ENCODE measurements at places on chromosomes 4 and X.

DNA sequence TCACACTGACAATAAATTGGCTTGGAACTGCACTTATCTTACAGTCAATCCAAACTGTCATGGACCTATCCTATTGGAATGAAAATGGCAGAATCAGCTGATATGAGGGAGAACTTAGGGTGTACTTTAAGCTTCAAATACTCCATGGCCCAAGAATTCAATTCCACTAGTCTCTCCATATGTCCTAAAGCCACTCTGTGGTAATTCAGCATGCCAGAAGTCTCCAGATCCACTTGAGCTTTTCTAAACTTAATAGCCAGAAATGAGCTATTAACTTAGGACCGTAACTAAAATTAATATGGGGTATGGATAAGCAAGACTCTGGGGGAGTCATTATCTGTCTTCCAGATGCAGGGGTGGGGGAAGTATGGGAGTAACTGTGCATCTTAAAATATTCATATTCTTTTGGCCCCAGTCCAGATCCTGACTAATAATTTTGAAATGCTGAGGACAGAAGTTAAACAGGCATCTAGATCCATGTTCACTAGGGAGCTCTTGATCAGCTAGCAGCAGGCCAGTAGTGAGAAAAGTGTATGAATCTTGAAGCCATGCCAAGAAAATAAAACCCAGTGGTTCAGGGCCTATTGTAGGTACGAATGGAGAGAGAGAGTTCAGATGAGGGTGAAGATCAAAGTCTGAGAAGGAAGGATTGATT, 167.6 kb downstream of the DKK2 start:
- no peak for DNase-seq

GRCh38 chrX:43707812-43708548, 51.9 kb downstream of the MAOA start:
- no peak for DNase-seq

DNA sequence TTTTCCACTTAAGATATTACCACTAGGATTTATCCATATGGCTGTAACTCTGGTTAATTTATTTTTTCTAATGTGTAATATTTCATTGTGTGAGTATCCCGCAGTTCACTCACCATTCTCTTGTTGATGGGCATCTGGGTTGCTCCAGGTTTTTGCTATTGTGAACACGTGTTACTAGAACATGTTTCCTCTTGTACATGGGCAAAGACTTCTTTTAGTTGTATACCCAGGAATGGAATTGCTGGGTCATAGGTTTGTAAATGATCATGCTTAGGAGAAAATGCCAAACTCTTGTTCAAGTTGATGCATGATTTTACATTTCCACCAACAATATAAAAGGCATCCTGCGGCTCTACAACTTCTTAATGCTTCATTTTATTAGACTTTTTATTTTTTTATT, 26.8 kb downstream of the SYNPO2 start:
- no peak for DNase-seq

- no peak for DNase-seq
Measured at GRCh38 chrX:40684092-40684491, 36.7 kb upstream of the CXorf38 start.

GRCh38 chrX:23616361-23616760, 50.9 kb upstream of the PRDX4 start:
- no peak for DNase-seq

DNA sequence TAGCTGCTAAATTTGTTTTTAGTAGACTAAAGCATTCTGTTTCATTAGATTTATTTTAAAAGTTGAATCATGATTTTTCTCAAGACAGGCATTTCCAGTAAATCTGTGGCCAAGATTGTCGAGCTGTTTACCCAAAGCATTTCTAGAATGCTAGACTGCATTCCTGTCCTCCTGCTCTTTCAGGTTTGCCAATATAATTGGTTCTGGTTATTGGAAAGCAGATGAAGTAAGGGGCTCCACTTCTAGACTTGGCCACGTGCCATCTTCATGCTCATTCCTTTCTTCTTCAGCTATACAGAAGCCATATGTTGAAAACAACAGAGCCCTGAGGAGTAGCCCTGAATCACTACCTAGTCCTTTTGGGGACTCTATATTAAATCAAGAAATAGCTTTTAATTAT, 62.5 kb downstream of the PGRMC2 start:
- no peak for DNase-seq

GRCh38 chr4:1052231-1052671, 40.8 kb downstream of the FGFRL1 start:
- DNase-seq = no peak

- DNase-seq = no peak
Measured at GRCh38 chr4:133096972-133097371, 52.1 kb upstream of the PCDH10 start.

DNA sequence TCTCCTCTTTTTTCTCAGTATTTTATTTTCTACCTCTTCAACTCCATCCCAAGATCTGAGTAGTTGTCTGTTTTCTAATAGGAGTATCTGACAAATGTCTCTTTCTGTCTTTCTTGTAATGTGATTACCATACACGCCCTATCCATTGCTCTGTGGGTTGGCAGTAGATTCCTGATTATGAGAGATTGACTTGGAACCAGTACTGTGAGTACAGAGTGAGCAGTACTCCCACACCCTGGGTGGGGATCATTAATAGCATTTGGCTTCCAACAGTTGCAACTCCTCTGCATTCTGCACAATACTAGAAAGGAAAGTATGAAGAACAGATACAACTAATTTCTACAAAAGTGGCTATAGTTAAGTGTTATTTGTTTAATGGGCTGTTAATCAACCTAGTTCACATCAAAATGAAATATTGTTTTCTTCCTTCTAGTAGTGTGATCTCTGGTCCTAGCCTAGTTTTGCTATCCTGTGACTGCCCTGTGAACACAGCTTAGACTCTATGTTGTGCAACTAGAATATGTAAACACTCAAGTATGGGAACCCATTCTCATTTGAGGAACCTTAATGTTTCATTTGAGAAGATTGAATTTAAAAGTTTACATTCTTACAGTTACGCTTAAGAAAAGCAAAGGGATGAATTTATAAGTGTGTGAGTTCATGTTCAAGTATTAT, 112.9 kb downstream of the PTPN13 start:
- DNase-seq = no peak

- DNase-seq = no peak
Measured at GRCh38 chr4:2386717-2387116, 31.7 kb downstream of the ZFYVE28 start.

DNA sequence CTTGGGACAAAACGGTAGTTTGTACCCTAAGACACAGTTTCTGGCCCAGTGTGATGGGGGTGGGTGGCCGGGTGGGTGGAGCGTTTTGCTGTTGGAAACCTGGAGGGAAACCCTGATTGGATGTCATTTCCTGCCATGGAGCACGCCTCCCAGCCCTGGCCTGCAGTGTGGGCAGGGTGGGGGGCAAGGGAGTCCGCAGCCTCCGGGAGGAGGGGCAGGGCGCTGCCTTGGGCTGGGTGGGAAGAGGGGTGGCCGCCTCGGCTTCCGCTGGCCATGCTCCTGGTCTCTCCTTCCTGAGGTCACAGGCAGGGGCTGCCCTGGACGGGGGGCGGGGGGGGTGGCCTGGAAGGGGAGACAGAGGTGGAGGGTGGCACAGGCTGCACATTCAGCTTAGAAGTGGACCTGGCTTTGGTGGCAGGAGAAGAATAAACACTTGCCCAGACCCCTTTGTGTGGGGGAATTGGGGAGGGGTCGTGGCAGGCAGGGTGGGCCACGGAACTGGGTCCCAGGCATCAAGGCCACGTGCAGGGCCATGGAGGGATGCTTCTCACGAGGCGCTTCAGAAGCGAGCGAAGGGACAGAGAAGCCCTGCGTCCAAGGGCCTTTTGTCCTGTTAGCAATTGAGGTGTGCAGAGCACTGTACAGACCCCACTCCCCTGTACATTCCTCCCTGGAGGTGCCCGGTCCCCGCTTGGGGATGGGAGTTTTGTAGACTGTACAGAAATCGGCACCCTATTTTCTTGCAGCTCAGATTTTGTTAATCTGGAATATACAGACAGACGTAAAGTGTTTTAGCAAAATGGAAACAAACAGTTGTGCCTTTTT, 6.2 kb downstream of the NAT8L start:
- no peak for DNase-seq

DNA sequence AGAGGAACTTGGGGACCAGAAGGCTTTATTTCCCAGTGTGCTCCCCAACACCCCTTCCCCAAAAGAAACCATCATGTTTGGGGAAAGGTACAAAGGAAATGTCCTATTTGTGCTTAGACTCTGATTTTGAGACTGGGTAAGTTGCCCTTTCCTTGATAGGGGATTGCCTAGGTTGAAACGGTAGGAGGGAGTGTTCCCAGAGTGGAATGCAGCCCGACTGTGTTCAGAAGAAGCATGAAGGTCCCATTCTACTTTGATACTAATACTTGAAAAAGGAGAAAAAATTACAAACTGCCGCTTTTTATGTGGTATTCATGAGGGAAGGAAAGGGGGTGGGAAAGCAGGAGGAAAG, 32.4 kb upstream of the TMEM131L start:
- DNase-seq = no peak

DNA sequence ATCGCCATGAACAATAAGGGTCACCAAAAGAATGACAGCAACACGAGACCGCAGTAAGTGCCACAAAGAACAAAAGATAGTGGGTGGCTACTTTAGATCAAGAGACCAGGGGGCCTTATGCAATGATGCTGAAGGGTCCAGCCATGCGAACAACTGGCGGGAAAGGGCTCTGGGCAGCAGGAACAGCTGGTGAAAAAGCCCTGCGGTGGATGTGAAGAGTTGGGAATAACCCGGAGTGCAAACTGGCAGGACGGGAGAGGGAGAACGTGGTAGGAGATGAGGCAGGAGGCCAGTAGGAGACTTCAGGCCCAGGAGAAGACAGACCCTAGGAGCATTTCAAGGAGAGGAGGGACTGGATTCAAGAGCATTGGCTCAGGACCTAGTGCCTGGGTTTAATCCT, 120.2 kb downstream of the AFAP1 start:
- DNase-seq = no peak

GRCh38 chr4:11408233-11408967, 20.3 kb downstream of the HS3ST1 start:
- DNase-seq = no peak

GRCh38 chrX:150546711-150547153, 21.7 kb upstream of the MTM1 start:
- DNase-seq = no peak

GRCh38 chr4:139910106-139910505, 243.9 kb downstream of the MAML3 start:
- DNase-seq = no peak

- no peak for DNase-seq
Measured at GRCh38 chr4:158965226-158965625, 137.7 kb upstream of the RAPGEF2 start.

DNA sequence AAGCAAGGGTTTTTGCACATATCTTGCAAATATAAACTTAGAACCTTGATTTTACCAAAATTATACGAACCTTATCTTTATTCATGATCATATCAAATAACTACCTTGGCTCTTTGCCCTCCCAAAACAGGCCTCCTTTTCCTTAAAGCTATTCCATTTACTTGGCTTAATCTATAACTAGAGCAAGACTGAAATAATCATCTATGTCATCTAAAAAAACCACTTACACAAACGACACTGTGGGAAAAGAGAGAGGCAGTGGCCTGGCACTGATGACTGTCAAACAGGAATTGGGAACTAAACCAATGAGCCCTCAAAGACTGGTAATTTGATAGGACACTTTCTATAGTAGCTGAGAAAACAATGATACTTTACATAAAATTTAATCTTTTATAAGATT, 11.7 kb upstream of the PTPN13 start:
- no peak for DNase-seq

DNA sequence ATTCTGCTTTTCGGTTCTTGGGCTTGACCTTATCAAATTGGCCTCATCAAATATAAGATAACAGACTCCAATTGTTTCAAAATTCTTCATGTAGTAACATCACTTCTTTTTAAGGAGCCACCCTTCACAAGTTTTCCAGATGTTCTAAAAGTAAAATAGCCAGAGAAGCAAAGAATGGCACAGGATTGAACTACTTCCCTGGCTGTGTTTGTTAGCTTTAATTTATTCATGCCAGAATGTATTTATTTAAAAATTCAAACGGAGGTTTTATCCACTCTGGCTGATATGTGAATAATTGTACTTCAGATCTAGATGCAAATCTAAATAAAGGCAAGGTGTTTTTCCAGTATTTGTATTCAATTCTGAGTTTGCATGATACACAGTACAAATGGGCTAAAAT, 581.3 kb upstream of the TENM3 start:
- DNase-seq = no peak

GRCh38 chr4:119026662-119027444, 108.8 kb upstream of the MYOZ2 start:
- DNase-seq = no peak

DNA sequence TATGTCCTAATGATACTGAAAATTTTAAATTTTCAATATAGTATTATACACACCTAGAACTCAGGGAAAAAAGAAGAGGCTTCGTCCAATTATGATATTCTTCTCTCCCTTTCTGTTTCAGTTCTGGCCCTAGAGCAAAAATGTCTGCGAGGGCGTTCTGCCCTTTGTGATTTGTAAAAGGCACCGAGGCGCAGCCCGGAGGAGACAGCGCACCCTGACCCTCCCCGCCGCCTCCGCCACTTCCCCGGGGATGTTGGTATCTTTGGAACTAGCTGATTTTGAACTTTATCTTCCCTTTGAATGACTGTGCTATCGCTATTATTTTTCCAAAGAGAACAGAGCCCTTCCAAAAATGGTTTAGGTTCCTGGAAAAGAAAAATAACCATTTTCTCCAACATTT, 173.2 kb upstream of the FAM9B start:
- DNase-seq = no peak

- DNase-seq = no peak
Measured at GRCh38 chr4:80077639-80078038, 4.6 kb upstream of the ANTXR2 start.

DNA sequence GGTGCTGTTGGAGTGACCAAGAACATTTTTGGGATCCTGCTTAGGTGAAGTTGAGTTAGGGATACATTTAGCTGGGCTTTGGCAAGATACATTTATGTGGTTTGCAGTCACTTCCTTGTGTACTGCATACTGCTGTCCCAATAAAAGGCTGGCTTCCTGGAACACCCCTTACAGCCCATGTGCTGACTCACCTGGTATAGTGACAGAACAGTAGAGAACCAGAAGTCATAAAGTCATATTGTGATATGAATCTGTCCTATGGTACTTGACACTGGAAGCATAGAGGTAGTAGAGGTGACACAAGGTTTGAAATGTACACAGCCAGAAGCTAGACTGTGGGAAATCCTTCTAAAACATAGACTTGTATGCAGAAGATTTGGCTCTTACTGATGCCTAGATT, 55.3 kb upstream of the SLC25A43 start:
- no peak for DNase-seq

- DNase-seq = no peak
Measured at GRCh38 chr4:1043162-1043561, 31.7 kb downstream of the FGFRL1 start.

GRCh38 chr4:61485056-61485455, 284.9 kb downstream of the ADGRL3 start:
- DNase-seq = no peak

- DNase-seq = no peak
Measured at GRCh38 chr4:62952366-62952765, 1456.9 kb downstream of the TECRL start.
